HL-60 (cell line): ENCODE measurements at places on chromosomes 16 and 17.

DNA sequence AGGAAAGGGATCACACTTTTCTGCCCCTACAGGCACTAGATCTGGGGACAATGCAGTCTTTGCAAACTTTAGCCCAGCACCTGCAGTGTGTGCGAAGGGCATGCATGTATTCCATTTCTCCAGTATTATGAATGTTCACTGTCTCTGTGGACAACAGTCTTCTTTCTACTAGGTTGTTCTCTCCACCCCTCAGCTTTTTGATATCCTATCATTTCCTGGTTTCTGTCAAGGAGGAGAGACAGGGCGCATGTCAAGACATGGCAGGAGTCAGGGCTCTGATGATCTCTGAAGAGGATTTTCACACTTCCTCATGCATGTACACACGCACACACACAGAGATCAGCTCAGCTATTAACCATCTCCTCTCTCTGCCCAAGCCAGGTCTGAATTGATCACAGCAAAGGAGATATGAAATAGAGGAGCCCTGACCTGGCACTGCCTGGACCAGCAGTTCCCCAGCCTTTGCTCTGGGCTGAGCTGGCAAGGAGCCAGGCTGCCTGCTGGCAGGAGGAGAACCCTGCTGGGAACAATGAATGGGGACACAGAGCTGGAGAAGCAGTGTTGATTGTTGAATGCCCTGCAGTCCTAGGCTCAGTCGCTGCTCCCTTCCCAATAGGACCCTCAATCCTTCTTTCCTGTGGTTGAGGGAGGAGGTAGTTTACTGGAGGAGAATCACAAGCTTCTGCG is 2.6 kb downstream of the GPR179 start:
- DNase-seq, result no peak

DNA sequence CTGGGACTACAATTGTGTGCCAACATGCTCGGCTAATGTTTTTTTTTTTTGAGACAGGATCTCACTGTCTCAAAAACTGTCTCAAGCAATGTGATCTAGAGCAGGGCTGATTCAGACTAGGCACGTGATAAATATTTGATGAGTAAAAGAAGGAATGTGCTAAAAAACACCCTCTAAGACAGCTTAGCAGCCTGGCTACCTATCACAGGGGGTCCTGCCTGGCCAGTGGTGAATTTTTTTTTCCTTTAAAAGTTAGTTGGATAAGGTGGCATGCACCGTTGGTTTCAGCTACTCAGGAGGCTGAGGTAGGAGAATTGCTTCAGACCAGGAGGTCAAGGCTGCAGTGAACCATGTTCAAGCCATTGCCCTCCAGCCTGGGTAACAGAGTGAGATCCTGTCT is 14.8 kb upstream of the GPATCH8 start:
- DNase-seq, result no peak

DNA sequence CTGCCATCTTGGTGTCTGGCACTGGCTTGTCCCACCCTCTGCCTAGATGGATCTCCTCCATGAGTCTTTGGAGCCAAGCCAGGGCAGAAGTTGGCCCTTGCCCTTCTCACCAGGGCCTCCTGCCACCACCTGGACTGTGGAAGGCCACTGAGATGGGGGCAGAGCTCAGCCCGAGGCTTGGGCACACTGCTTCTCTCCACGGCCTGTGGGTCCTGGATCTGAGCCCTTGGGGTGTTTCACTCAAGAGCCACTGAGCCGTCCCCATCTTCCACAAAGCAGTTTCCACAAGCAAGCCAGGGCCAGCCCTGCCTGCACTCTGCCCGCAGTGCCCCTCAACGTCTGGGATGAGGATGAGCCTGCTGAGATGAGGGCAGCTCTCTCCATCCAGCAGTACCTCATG is 16.7 kb upstream of the CD300A start:
- no peak for DNase-seq

- DNase-seq, result no peak
Observed at GRCh38 chr16:8585857-8586256, 4.5 kb downstream of the TMEM114 start.

- DNase-seq, result no peak
Observed at GRCh38 chr16:69404275-69404805, 18.5 kb upstream of the TERF2 start.

DNA sequence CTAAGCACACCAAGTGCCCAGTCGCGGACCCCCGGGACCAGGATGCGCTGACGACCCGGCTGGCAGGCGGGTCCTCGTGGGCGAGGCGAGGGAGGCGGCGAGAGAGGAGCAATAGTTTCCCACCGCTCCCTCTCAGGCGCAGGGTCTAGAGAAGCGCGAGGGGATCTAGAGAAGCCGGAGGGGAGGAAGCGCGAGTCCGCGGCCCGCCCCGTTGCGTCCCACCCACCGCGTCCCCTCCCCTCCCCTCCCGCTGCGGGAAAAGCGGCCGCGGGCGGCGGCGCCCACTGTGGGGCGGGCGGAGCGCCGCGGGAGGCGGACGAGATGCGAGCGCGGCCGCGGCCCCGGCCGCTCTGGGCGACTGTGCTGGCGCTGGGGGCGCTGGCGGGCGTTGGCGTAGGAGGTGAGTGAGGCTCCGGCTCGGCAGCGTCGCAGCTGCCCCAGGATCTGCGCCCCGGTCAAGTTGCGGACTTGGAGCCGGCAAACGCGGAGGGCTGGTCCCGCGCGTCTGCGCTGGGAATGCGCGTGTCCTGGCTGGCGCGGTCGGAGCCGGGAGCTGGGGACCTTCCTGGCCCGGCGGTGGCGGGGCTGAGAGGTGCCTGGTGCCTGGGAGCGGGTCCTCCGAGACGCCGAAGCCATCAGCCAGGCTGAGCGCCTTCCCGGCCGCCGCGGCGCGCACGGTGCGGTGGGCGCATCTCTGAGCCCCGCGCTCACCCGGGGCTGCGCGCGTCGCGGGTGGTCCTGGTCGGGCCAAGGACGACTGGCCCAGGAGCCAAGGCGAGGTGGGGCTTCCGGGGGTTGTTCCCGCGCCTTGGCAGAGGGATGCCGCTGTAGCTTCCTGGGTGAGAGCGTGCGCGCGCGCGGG is at the start of gene ITGB3:
Gene ITGB3, plus strand, starts transcription at position 287 of the 862 bp plus-strand sequence. Its CDS starts 35 bp downstream, at position 322.
- DNase-seq, result peak; percentile 47

GRCh38 chr16:23388786-23389185 is 64.2 kb downstream of the COG7 start:
- no peak for DNase-seq

DNA sequence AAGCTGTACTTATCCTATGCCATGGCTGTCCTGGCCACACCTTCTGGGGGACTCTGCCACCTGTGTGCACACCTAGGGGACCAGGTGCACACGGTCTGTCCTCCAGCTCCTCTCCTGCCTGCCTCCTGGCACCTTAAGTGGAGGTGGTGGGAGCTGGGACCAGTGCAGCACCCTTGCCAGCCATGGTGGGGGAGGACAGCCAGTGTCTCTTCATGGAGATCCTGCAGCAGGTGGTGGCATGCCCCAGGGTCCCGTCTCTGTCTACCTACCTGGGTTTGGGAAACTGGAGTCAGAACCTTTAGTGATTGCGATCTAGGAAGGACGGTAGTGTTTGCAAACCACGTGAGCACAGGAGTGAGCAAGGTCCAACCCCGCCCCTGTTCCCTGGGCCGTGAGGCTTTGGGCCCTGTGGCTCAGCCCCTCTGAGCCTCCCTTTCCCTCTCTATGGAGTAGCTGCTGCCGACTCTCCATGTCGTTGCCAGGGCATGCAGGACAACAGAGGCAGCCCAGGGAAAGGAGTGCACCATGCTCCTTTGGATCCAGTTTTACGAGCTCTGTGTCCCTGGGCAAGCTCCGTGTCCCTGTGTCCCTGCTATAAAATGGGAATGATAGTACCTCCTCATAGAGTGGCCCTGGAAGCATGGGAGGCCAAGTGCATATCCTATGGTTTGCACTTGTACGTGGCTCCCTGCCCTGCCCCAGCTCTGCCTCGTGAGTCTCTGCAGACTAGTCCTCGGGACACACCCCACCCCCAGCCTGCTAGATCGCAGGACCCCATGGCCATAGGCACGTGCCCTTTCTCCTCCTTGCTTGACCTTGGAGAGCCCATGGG is 7.1 kb downstream of the ADGRG1 start:
- DNase-seq, result no peak

GRCh38 chr17:76160896-76161528 is 20.0 kb upstream of the FOXJ1 start:
- DNase-seq, result no peak

- no peak for DNase-seq
Observed at GRCh38 chr16:7584561-7584960, 251.9 kb downstream of the RBFOX1 start.

- peak; percentile 93 for DNase-seq
Observed at GRCh38 chr17:62892870-62893338, 73.1 kb upstream of the TANC2 start.

- DNase-seq, result no peak
Observed at GRCh38 chr16:22225060-22225459, 19.0 kb downstream of the EEF2K start.

DNA sequence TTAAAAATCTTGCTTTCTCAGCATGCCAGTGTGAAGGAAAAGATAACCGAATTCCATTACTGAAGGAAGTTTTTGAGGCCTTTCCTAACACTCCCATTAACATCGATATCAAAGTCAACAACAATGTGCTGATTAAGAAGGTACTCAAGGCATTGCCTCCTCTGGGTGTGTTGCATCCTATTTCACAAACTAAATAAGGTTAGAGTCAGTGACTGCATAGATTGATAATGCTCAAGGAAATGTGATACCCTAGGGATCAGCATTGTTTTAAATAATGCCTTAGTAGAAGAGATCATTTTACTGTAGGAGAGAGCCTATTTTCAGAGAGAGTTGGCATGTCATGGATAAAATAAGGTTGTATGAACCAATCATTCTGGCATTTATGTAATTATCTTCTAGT is 36.8 kb downstream of the GDPD1 start:
- no peak for DNase-seq

DNA sequence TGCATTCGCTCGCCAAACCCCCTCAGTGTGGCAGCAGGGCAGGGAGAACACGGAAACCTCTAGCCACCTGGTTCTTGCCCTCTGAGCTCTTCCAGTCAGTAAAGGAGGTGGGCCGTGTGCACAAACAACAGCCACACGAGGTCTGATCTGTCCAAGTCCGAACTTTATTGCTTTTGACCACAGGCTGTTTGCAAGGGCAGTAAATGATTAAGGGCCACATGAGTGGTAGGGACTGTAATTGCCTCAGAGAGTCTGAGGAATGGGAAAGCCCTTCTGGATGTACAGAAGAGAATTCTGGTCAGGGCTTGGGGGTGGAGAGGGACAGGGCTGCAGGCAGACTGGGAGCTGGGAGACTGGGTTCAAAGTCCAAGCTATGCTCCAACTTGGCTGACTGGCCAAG is 75.7 kb upstream of the LHX1 start:
- no peak for DNase-seq

DNA sequence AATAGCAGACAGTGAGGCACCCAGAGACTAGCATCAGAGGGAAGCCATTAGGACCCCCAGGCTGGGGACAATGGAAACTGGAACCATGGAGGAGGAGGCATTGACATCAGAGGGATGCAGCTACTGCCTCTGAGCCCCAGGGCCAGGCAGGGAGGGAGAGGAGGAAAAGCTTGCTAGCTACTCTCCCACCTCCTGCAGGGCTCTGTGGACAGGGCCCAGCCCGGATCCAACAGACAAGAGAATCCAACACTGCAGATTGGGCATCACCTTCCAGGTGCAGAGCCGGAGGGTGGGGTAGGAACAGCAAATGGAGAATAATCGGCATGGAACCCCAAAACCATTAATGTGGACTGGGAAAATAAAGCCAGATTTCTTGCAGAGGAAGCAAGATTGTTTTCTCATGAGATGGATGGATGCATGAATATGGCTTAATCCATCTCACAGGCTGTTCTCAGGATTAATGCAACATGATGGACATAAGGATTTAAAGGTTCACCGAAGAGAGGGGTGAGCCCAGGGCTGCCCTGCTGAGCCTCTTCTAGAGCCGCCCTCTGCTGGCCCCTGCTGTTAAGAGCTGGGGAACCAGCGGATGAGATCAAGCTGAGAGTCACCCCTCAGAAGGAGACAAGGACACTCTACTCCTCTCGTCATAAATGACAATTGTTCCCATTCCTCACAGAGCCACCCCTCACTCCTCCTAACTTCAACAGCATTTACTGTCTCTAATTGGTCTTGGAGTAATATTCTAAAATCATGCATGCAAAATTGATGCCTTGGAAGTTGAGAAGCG is 48.8 kb downstream of the DNAH3 start:
- peak; percentile 33 for DNase-seq

DNA sequence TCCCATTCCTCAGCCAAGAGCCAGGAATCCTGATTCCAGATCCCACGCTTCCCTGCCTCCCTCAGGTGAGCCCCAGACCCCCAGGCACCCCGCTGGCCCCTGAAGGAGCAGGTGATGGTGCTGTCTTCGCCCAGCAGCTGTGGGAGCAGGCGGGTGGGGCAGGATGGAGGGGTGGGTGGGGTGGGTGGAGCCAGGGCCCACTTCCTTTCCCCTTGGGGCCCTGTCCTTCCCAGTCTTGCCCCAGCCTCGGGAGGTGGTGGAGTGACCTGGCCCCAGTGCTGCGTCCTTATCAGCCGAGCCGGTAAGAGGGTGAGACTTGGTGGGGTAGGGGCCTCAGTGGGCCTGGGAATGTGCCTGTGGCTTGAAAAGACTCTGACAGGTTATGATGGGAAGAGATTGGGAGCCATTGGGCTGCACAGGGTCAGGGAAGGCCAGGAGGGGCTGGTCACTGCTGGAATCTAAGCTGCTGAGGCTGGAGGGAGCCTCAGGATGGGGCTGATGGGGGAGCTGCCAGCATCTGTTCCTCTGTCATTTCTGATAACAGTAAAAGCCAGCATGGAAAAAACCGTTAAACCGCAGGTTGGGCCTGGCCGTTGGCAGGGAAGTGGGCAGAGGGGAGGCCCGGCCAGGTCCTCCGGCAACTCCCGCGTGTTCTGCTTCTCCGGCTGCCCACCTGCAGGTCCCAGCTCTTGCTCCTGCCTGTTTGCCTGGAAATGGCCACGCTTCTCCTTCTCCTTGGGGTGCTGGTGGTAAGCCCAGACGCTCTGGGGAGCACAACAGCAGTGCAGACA is at the start of gene SPN:
Gene SPN, plus strand, starts transcription at position 232 of the 791 bp plus-strand sequence. Its CDS starts 482 bp downstream, at position 714.
- peak; percentile 92 for DNase-seq

- no peak for DNase-seq
Observed at GRCh38 chr16:82715160-82715559, 88.4 kb downstream of the CDH13 start.
